A673 (cell line): ENCODE measurements at places on chromosomes 7 and 10. TPM values are rescaled to one million over a fixed set of nuclear protein-coding genes. Genes with fewer than 3 reads are reported as not detected.

- no peak overlapping the region for H3K4me3 ChIP-seq
- H3K27ac ChIP-seq = no peak overlapping the region
- no peaks in the 10 kb centered on the region for H3K36me3 ChIP-seq
- DNase-seq = no peak
- H3K4me1 ChIP-seq = no peaks in the 10 kb centered on the region
Measured at GRCh38 chr7:35967366-35968139, 166.7 kb downstream of the SEPTIN7 start.

DNA sequence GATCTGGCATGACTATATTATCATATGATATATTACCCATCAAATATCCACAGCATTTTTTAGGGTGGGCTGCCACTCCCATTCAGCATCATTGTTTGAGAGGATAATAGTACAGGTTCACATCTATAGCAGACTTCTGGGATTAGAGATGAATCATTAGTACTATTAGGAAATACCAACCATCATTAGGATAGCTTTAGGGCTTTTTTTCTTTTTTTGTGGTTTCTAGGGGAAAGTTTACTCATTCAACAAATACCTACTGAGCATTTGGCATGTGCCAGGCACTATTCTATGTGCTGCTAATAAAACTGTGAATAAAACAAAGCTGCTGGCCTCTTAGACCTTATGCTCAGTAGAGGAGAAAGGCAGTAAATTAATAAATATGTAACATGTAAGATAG lies 40.6 kb downstream of the NHLRC2 start:
- H3K27me3 ChIP-seq = no peaks in the 10 kb centered on the region
- no peak overlapping the region for H3K4me3 ChIP-seq
- peaks cover 9% of the 10 kb centered on the region for H3K36me3 ChIP-seq
- H3K27ac ChIP-seq = no peak overlapping the region

DNA sequence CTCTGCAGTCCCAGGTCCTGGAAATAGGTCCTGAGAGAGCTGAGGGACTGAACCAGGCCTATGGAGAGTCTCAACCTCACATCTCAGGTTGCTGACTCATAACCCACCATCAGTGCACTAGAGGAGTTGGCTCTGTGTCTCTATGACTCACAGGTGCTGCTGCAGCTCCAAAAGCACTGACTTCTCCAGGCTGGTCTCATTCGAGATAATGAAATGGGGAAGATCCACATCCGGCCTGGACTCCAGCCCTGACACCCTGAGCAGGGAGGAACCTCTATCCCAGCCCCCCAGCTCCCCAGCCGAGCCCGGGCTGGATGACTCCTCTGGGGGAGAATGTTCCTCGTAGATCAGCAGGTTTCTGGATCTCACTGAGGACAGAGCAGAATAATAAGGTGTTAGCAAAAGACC lies 35.5 kb upstream of the DGKI start:
- no peaks in the 10 kb centered on the region for H3K4me1 ChIP-seq
- H3K4me3 ChIP-seq = no peak overlapping the region
- H3K27ac ChIP-seq = no peak overlapping the region
- DNase-seq = no peak

GRCh38 chr7:129069021-129069420 lies 14.1 kb upstream of the TNPO3 start:
- no peak overlapping the region for H3K27ac ChIP-seq
- no peaks in the 10 kb centered on the region for H3K36me3 ChIP-seq
- peaks cover 3% of the 10 kb centered on the region for H3K4me1 ChIP-seq
- no peak for DNase-seq
- H3K4me3 ChIP-seq = no peak overlapping the region
- H3K27me3 ChIP-seq = no peaks in the 10 kb centered on the region

DNA sequence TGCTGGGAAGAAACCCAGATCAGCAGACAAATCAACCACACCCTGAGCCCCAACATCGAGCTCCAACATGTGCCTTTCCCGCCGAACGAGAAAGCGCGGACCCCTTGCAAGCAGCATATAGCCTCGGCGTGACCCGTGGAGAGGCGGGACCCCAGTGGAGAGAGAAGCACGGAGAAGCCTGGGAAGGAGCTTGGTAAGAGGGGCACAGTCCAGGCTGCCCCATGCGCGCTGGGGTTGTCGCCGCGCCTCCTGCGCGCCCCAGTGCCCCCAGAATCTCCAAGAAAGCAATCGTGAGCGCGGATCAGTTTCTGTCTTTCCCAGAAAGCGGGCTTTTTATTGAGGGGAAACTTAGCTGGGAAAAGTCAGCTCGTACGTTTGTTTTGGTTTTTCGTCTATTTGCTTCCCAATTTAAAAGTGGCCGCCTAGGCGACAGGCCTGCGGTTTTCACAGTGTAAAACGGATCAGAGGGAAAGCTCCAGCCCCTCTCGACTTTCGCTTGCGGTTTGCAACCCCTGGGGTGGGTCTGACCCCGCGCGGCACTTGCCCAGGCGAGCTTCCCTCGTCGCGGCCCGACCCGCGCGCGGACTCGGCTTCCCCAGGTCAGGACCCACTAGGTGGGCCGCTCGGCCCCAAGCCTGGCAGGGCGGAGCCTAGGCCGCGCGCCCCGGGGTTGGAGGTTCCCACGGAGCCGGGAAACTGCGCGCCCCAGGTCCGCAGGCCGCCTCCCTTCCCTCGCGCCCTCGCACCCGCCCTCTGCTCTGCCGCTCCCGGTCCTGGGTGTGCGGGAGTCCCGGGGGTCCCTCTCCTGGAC lies 31.1 kb downstream of the SKIDA1 start:
- H3K4me3 ChIP-seq = peak overlapping the region; percentile 92
- H3K27ac ChIP-seq = peak overlapping the region; percentile 92
- H3K36me3 ChIP-seq = no peaks in the 10 kb centered on the region
- peaks cover 12% of the 10 kb centered on the region for H3K4me1 ChIP-seq

- H3K4me3 ChIP-seq = no peak overlapping the region
- no peaks in the 10 kb centered on the region for H3K27me3 ChIP-seq
- H3K4me1 ChIP-seq = no peaks in the 10 kb centered on the region
- H3K36me3 ChIP-seq = no peaks in the 10 kb centered on the region
- no peak for DNase-seq
Measured at GRCh38 chr10:77138541-77138940, 499.1 kb downstream of the KCNMA1 start.

DNA sequence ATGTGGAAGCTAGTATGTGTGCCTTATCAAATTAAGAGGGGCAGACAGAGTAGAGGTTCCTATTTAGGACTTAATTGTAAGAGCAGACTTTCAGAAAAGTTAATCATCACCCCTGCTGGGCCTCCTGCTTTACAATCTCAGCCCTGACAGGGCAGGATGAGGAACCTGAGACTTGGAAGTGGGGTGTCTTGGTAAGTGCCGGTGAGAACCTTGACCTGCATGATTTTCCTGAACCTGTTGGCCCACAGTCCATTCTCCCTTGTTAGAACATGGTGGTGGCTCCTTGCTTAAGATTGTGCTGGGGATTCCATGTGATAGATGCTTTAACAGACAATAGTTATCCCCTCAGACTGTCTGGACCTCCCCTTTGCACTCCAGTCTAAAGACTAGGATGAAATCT lies 141.7 kb upstream of the TMEM72 start:
- no peaks in the 10 kb centered on the region for H3K36me3 ChIP-seq
- DNase-seq = no peak
- peaks cover 6% of the 10 kb centered on the region for H3K27me3 ChIP-seq
- no peak overlapping the region for H3K4me3 ChIP-seq
- H3K4me1 ChIP-seq = no peaks in the 10 kb centered on the region

The PIK3CG gene
- 13.4 and 13.7 TPM in 2 replicates for total RNA-seq

The CHST3 gene
- total RNA-seq = 8.7 and 10.0 TPM in 2 replicates

The TEX47 gene
- not detected in 2 replicates for total RNA-seq

The PON1 gene
- not detected in 2 replicates for total RNA-seq
